ENCODE measurements at places on chromosomes 6 and 20. TPM values are rescaled to one million over a fixed set of nuclear protein-coding genes. Genes with fewer than 3 reads are reported as not detected.

DNA sequence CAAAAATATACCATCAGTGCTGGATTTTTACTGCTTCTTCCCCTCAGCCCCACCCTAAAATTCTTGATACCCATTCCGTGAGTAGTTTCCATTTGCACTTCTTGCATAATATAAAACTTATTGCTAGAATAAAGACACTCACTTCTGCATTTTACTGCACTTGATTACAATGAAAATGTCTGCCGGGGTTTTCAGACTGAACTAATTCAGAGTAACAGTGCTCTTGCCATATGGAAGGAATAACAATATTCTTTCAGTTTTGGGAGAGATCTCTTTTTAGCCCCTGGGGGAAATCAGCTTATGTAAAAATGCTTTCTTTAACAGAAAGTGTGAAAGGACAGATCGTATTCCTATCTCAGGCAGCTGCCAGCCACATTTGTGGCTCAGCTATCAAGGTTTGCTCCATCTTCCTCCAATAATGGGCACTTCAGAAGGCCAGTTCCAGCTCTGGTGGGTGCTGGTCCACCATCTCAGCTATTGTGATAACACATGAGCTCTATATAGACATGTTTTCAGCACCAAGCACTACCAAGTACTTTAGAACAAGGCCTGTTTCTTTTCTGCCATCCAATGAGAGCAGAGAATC lies 8.9 kb downstream of the SMLR1 start:
- no peak for DNase-seq

DNA sequence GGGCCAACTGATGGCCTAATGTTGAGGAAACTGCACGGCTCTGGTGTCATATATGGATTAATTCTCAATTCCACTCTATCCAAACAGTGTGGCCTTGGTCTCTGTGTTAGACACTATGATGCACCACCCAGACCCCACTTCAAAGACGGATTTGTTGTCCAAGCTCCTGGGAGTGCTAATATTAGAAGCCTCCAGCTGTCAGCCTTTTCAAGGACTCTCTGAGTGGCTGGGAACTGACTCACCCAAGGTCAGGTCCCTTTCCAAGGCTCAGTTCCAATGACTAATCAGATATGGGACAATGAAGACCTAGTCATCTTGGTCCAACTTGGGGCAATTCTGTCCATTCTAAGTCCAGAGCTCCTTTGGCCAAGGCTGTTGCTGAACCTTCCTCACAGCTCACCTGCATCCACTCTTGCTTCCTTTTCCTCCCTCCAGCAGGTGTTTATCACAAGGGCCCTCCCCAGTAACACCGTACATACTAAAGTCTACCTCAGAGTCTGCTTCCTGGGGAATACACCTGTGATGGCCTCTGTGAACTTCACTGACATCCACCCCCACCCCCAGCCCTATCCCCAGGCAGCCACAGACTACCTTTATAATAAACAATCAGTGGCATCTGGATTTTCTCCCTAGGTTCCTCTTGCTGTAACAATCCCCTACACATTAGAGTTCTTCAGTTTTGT lies 7.2 kb upstream of the IL20RA start:
- no peak for DNase-seq

GRCh38 chr6:45419571-45420082 lies 41.9 kb upstream of the SUPT3H start:
- peak; percentile 65 for DNase-seq

DNA sequence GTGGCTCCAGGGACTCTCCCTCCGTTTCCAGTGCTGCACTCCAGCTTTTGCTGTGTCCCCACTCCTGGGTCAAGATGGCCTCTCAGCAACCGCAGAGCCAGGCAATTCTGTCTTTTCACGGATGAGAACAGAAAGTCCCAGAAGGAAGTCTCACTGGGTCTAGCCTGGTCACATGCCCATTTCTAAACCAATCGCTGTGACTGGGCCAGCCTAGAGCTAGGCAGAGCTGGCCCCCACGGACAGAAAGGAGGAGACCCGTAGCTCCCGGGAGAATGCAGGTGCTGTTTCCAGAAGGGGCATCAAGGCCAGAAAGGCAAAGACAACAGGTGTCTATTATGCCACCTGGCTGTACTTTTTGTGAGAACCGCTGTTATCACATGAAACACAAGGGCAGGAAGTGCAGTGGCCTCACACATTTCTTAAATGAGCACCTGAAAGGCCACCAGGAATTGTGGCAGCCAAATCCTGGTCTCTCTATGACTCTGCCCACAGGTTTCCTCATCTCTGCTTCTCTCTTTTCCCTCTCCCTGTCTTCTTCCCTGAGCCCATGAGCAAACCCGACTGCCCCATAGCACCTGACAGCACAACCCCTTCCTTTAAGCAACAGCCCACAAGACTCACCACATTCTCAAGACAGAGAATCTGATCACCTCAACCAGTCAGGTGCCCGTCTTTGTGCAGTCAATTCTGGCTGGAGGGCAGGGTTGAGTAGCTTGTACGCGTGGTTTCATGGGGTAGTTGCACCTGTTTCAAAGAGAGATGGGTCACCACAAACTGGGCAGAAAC lies 37.1 kb upstream of the B4GALT5 start:
- DNase-seq: no peak

DNA sequence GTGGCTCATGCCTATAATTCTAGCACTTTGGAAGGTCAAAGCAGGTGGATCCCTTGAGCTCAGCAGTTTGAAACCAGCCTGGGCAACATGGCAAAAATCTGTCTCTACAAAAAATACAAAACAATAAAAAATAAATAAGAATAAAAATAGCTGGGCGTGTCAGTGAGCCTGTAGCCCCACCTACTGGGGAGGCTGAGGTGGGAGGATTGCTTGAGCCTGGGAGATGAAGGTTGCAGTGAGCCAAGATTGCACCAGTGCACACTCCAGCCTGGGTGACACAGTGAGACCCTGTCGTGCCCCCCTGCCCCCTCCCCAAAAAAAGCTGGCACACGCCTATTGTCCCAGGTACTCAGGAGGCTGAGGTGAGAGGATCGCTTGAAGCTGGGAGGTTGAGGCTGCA lies 35.1 kb upstream of the SRPK1 start:
- DNase-seq: no peak

DNA sequence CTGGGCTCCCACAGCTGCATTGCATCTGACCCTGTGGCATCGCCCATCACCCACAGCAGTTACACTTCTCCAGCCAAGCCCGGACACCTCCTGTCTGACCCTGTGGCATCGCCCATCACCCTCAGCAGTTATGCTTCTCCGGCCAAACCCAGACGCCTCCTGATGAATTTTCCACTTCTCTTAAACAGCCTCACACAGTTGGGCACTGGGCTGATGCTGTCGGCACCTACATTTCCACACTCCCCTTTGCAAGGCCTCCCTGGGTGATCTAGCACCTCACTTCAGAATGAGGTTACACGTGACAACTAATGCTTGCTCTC lies 175.2 kb upstream of the ARID1B start:
- DNase-seq: no peak

GRCh38 chr6:2931055-2931454 lies 27.9 kb upstream of the SERPINB9 start:
- no peak for DNase-seq

DNA sequence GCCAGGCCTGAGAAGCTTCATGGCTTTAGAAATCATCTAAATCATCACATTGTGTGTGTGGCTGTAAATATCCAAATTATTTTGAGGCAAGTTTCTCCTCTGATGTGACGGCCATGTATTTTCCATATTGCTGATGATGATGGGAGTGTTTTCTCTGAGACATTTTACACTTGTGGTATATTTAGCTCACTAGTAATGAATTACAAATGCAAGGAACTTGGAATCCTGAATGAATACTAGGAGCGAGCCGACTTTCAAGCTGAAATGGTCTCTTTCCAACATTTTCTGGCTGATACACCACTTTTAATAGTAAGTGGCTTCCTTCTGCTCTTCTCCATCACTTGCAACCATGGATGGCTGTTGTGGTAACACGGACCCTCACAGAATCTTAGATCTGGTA lies 41.3 kb downstream of the UTRN start:
- no peak for DNase-seq

- DNase-seq: peak; percentile 83
These were observed 30.5 kb upstream of the IPCEF1 start for GRCh38 chr6:154386848-154387717.

GRCh38 chr6:110221738-110222137 lies 41.5 kb downstream of the CDC40 start:
- DNase-seq: no peak

- DNase-seq: peak; percentile 93
These were observed 27.2 kb downstream of the MCUR1 start for GRCh38 chr6:13787137-13787536.

DNA sequence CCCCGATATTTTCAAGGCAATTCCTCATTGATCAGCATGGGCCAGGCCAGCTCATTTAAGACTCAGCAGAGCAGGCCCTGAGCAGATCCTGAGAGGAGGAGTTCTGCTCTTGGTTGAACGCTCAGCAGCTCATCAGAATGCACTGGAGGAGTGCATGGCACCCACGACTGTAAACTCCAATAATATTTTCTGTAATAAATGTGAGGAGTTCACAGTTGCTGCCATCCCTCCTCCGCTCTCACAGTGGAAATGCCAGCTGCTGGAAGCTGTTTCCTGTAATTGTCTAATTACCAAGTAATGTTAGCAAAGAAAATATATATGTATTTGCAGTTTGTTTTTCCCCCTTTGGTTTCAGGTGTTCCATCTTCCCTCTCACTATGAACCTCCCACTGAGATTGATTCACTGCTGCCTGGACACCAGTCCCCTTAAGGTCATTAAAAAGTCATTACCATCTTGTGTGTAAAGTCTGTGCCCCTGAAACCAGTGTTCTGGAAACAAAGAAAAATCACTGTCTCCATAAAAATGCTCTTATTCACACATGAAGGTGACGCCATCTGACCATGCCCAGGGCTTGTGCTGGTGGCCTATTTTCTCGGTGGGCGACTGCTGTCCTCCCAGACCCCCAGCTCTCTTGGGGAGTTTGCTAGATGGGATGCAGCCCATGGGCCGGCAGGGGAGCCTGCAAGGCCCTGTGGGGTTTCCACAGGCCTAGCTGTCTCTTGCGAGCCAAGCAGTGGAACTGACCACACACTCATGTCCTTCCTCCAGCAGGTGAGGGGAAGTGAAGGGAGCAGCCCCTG lies 374.2 kb downstream of the ZFAND3 start:
- no peak for DNase-seq

- no peak for DNase-seq
These were observed 3.9 kb upstream of the EDEM2 start for GRCh38 chr20:35150846-35151579.

DNA sequence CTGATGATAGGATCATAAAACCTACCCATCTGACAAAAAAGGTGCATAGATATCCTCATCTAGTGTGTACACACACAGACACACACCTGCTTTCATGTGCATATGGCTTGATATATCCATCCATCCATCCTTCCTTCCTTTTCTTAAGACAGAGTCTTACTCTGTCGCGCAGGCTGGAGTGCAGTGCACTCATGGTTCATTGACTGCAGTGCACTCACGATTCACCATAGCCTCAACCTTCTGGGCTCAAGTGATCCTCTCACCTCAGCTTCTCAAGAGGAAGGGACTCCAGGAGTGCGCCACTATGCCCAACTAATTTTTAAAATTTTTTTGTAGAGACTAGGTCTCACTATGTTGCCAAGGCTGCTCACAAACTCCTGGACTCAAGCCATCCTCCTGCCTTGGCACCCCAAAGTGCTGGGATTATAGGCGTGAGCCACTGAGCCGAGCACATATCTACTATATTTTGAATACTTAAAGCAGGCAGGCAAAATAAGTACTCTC lies 27.1 kb downstream of the ADNP start:
- no peak for DNase-seq

DNA sequence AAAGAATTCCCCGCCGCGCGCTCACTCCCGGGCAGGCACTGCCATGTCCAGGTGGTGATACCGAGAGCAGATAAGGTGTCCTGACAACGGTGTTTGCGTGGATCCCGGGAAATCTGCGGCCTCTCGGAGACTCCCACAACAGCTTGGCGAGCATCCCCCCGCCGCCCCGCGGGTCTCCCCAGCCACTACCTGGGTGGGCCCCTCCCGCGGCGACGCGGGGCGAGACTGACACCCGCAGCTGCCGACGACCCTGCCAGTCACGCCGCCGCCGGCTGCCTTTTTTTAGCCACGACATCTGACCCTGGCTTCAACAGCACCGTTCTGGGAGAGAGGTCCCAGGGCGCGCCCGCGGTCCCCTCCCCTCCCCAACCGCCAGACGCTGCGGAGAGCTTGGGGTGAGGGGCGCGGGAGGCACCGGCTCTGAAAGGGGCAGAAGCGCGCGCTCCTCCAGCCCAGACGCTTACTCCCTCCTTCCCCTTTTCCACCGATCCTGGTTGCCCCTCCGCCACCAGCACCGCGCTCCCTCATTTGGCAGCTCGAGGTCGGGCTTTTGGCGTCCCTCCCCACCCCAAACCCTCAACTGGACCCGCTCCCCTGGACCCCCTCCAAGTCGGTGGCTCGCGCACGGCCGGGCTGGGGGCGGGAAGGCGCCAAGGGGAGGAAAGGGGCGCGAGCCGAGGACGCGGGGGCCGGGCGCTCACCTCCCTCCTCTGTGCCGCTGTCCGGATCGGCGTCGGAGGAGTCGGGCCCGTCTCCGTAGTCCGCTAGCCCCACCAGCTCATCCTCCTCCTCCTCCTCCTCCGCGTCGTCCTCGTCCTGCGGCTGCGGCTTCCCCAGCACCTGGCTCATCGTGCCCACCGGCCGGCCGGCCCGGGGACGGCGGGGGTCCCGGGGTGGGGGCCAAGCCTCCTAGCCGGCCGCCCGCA lies 665 bp downstream of the RRAGD start:
- DNase-seq: peak; percentile 21

- no peak for DNase-seq
These were observed 7.5 kb downstream of the KIZ start for GRCh38 chr20:21133404-21133803.

- no peak for DNase-seq
These were observed 735 bp upstream of the MOG start for GRCh38 chr6:29656157-29656556.

DNA sequence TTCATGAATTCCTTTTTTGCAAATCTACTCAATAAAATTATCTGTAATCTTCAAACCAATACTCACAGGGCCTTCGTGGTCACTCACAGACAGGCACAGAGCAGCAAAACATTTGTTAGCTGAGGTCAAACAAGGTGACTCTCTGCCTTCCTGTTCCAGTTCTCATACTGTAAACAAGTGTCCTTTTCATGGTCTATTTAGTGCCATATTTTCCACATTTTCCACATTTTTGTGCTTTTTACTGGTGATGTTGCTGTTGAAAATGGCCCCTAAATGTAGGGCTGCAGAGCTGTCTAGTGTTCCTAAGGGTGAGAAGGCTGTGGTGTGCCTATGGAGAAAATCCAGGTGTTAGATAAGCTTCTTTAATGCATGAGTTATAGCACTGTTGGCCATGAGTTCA lies 133.1 kb upstream of the COL21A1 start:
- DNase-seq: no peak

GRCh38 chr6:159416891-159417560 lies 247.8 kb downstream of the FNDC1 start:
- DNase-seq: no peak

GRCh38 chr6:143191361-143191760 lies 130.7 kb downstream of the AIG1 start:
- DNase-seq: no peak

The CCM2L gene
- 7.9 TPM for total RNA-seq

The TRIM27 gene
- total RNA-seq: 44.1 TPM

The CYP24A1 gene
- 1.2 TPM for total RNA-seq

The CLDN20 gene
- total RNA-seq: 2.2 TPM

The PRDM13 gene
- total RNA-seq: 1.2 TPM

The SLC22A7 gene
- not detected for total RNA-seq

The MAFB gene
- 14.2 TPM for total RNA-seq
